ENCODE measurements at places on chromosomes 13 and 19.

- no peak for DNase-seq
- H3K27me3 ChIP-seq: peaks cover 14% of the 10 kb centered on the region
- H3K4me1 ChIP-seq: peaks cover 8% of the 10 kb centered on the region
- H3K4me3 ChIP-seq: no peak overlapping the region
Observed at GRCh38 chr19:46533078-46533620, 37.5 kb upstream of the PNMA8B start.

- H3K27ac ChIP-seq: no peak overlapping the region
- H3K36me3 ChIP-seq: no peaks in the 10 kb centered on the region
- peaks cover 7% of the 10 kb centered on the region for H3K27me3 ChIP-seq
Observed at GRCh38 chr19:56718231-56718630, 46.7 kb upstream of the ZNF835 start.

DNA sequence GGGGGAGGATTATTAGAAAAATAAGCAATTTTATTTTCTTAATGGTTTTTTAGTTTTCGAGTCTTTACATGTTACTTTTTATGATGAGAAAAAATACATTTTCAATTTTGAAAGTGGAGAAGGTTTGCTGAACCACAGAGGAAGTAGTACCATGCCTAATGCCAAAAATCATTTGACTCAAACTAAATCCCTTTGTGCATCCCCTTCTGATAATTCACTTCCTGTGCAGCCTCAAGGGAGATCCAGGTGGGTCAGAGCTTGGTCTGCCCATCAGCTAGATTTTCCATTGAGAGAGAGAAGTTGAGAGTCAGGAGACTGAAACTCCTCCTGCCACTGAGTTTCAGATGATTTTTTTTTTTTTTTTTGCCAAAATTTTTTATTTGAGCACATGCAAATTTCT is 571.7 kb downstream of the LIG4 start:
- no peaks in the 10 kb centered on the region for H3K36me3 ChIP-seq
- H3K4me1 ChIP-seq: no peaks in the 10 kb centered on the region
- H3K27me3 ChIP-seq: no peaks in the 10 kb centered on the region

- no peaks in the 10 kb centered on the region for H3K27me3 ChIP-seq
- H3K4me1 ChIP-seq: no peaks in the 10 kb centered on the region
- H3K4me3 ChIP-seq: no peak overlapping the region
Observed at GRCh38 chr13:19685034-19685433, 51.6 kb downstream of the MPHOSPH8 start.

Data from PC-9 (cell line).